ENCODE measurements at places on chromosomes 7 and 10.
A peak's percentile ranks its signal among the peaks of the same experiment; 100 is the strongest.

DNA sequence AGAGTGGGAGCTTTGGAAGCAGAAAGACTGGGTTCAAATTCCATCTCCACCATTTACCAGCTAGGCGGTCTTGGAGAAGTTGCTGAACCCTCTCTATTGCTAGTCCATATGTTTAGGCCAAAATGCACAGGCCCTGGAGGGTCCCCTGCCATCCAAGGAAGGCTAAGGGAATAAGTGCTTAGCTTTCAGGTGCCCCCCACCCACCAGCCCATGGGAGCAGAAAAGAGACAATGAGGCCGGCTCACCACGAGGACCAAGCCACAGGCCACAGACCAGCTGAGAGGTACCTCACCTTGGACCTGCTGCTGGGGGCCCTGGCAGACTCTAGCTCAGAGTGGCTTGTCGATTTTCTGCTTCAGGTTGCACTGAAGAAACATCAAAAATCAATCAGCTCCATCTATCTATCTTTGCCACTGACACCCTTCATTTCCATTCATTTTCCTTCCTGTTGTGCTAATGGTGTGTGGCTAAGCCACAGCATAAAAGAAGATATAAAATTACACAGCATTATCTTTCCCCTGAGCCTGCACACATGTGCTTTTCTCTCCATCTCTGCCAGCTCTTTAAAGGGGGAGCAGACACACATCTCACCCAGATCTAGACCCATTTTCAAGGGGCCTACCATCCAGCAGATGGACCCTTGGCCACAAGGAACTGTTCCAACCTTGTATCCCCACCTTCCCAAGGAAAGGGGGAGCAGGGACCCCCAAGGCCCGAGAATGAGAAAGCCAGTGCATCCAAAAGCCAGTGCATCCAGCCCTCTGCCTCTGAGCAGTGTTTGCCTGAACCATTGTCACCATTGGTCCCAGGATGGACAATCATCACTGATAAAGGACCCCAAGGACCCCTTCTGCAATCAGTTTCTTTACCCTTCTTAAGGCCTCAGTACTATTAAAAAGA is 65.4 kb downstream of the GRID1 start:
- no peak for DNase-seq

DNA sequence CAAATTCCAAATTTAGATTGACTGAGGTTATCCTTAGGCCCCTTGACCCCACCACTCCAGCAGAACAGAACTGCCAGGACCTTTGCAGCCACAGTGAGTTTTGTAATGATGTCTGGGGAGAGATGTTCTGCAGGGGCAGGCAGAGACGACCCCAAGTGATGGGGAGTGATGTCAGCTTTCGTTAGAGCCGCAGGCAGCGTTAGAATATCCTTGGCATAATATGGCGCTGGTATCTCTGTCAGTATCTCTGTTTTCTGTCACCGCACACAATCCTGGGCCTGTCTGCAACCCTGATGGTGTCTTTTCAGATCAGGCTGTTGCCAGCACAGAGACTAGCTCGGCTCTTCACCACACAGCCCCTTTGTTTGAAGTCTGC is 1083.6 kb downstream of the KCNMA1 start:
- no peak for DNase-seq

- peak; percentile 65 for DNase-seq
Observed at GRCh38 chr7:22597844-22598243, 97.9 kb upstream of the STEAP1B start.

DNA sequence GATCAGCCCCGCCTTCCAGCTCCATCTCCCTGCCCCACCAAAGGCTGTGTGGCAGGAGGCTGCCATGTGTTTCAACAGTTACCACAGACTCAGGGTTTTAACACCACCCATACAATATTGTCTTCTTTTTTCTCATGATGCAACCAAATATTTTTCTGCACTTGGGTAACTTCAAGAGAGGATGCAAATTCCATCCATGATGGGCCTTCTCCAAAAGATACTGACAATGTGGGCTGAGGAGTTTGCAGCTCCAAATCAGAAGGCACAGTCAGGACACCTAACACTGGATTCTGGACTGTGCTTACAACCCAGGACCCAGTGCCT is 347.9 kb downstream of the GRID1 start:
- no peak for DNase-seq

- peak; percentile 45 for DNase-seq
Observed at GRCh38 chr10:34505338-34505737, 309.8 kb downstream of the PARD3 start.

DNA sequence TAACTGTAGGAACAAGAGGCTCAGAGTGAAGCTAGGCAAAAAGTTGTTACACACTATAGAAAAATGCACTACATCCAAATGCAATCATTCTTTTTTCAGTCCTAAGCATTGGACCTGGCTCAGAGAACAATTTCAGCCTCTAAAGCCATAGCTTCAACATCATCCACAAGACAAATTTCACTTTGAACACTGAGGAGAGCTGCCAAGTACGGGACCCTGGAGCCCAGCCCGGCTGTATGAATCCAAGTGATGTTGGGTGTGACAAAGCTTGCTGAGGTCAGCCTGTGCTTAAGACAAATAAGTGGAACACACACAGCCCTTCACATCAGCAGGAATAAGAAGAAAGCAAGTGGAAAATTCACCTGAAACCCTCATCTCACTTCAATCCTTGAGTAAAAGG is 233.1 kb upstream of the PFKP start:
- no peak for DNase-seq

GRCh38 chr10:130026670-130027456 is 62.8 kb upstream of the EBF3 start:
- DNase-seq: no peak

- peak; percentile 72 for DNase-seq
Observed at GRCh38 chr7:133315332-133316040, 62.6 kb downstream of the EXOC4 start.

GRCh38 chr7:132815696-132816311 is 239.5 kb upstream of the PLXNA4 start:
- peak; percentile 28 for DNase-seq

GRCh38 chr7:42161110-42161509 is 75.9 kb downstream of the GLI3 start:
- no peak for DNase-seq

GRCh38 chr7:46294381-46294780 is 373.3 kb upstream of the IGFBP3 start:
- peak; percentile 46 for DNase-seq

DNA sequence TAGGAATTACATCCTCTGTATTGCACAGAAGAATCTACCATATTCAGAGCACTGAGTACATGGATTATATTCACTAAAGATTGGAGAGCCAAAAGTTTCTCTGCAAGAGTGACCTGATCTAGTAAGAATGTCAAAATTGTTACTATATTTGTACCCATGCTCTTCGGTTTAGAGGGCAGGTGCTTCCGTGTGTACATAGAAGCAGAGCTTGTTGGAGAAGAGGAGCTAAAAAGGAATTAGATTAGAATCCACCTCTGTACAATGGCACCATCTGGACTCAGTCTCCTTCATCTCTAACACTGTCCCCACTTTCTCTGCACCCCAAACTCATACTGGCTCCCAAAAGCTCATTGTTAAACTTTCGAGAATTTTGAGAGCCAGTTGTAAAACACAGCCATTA is 8.3 kb downstream of the CALD1 start:
- DNase-seq: no peak

DNA sequence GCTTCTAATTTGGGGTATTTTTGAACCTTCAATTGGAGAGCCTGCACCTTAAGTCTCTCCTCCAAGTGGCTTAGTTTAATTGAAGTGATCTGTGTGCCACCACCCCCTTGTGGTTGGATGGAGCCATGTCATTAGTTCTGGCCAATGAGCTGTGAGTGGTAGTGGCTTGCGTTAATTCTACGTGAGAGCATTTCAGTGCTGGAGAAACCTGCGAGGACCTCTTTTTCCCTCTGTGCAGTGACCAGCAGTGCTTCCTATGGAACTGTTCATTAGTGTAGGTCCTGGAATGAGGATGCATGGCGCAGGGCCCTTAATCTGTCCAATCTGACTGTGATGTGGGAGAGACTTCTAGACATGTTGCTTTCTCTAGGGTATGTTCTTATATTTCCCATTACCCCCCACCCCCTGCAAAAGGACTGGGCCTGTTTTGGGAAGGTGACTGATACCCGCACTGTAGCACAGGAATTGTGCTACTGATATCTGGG is 3.8 kb downstream of the HILPDA start:
- DNase-seq: peak; percentile 59

DNA sequence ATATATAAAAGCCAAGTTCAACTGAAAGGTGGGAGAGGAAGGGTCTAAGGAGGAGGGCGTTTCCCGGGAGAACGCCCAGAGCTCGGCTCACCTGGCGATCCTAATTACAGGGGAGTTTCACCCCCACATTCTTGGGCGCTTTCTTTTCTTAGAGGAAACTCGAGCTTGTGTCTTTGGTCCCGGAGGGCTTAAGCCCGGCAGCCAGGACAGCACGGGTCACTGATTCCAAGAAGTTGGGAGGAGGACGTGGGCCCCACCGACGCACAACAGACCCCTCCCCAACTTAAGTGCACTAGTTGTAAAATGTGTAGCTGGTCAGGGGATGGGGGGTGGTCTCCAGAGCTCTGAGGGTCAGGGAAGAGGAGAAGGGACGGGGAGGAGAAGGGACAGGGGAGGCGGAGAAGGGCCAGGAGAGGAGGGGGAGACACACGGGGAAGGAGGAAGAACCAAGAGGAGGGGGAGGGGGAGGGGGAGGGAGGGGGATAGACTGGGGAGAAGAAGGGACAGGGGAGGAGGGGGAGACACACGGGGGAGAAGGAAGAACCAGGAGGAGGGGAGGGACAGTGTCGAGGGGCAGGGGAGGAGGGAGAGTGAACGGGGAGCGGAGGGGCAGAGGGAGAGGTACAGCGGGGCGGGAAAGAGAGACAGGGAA is 874 bp downstream of the BAIAP2L1 start:
- DNase-seq: peak; percentile 56

DNA sequence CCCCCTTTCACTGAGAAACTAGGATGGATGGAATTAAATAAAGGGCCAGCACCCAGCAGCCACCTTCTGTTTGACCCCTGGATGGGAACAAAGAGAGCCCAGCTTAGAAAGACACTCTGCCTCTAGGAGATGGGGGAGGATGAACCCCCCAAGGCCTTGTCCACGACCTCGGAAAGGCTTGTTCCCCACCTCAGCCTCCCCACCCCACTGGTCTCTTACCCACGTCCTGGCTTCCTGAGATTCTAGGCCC is 9.7 kb downstream of the ITPRIP start:
- no peak for DNase-seq

DNA sequence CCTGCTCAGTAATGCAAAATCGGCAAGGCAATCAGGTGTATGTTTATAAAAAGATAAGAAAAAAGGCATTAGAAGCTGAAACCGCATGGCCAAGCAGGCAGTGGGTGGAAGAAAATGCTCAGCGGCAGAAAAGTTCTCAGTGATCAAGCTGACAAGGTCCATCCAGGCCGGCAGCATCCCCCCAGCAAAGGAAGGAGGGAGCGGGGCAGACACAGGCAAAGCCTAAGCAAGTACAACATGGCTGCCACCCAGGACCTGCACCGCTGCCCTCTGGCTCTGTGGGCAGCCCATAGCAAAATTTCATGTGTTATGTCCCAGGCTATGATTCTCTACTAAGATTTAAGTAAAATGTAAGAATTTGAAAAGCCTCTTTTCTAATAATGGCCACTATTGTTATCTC is 45.4 kb downstream of the MRPS24 start:
- no peak for DNase-seq

DNA sequence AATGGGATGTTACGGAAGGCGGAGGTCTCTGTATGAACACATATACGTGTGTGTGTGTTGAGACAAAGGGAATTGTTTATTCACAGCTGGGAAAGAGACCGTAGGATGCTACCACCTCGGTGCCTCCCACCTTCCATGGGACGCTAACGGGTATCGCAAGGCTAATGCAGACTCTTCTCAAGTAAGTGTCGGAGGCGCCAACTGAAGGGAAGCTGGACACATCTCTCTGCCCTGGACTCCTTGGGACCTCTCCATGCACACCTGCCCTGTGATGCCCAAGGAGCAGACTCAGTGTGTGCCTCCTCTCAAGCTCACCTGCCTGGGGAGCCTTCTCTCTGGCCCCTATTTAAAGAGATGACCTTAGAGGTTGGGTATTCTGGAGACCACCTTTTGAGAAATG is 230.9 kb downstream of the DNAJB6 start:
- DNase-seq: no peak

DNA sequence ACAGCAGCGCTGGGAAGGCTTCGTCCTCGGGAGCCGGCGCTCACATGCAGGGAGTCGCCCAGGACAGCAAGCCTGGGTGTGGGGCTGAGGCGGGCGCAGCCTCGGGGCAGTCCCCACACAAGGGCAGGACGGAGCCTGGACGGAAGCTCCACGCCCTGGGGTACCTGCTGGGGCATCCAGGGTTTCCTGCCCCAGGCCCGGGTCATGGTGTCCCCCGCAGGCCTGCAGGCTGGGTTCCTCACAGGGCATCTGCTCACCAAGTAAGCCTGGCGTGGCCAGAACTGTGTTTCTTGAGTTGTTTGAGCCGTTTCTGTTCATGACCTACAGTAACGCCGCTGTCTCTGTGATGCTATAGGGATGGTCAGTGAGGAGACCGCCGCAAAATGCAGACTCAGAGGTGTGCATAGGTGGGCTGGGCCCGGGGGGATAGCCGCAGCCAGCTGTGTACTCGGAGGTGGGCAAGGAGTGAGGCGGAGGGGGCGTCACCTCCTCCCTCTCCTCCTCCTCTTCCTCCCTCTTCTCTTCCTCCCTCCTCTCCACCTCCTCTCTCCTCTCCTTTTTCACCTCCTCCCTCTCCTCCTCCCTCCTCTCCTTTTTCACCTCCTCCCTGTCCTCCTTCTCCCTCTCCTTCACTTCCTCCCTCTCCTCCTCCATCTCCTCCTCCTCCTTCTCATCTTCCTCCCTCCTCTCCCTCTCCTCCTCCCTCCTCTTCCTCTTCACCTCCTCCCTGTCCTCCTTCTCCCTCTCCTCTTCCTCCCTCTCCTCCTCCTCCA is 438.9 kb downstream of the DNAJB6 start:
- no peak for DNase-seq

DNA sequence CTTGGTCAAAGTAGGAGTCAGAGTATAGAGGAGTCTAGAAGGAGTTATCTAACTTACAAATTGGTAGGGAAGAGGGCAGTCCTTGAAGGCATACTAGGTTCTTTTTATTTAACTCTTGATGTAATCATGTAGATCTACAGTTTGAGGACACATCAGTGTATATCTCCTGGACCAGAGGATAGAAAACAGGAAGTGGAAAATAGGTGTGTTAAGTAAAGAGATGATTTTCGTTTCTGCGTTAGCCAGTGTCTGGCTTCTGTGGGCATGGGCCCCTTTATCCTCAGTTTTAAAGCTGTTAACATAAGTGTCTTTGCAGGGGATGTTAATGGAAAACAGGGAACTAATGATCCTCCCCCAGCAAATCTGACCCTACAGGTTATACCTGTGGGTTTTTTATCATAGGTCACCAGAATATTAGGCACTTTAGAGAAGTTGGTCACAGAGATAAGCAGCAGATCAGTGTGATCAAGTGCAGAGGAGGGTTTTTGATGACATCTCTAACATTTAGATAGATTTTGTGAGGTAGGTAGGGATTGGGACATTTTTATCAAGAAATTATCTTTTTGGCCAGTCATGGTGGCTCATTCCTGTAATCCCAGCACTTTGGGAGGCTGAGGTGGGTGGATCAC is 58.6 kb upstream of the PRSS1 start:
- DNase-seq: no peak

- DNase-seq: no peak
Observed at GRCh38 chr7:100824499-100825214, 2.7 kb downstream of the EPHB4 start.

- DNase-seq: no peak
Observed at GRCh38 chr7:147878912-147879661, 711.5 kb upstream of the C7orf33 start.

GRCh38 chr7:131100357-131101054 is 227.2 kb upstream of the MKLN1 start:
- DNase-seq: no peak
